ENCODE measurements at places on chromosomes 4 and X. TPM values are rescaled to one million over a fixed set of nuclear protein-coding genes. Genes with fewer than 3 reads are reported as not detected.

- no peak within 1 kb of the TSS for H3K4me3 ChIP-seq
- H3K27me3 ChIP-seq = no peaks in the 10 kb centered on the region
- no peaks in the 10 kb centered on the region for H3K4me1 ChIP-seq
- H3K36me3 ChIP-seq = no peaks in the 10 kb centered on the region
Measured at GRCh38 chr4:115113506-115114106, at the start of gene NDST4. Gene NDST4, minus strand, starts transcription at chr4:115113620. Its CDS starts 36,584 bp downstream, at chr4:115077036.

DNA sequence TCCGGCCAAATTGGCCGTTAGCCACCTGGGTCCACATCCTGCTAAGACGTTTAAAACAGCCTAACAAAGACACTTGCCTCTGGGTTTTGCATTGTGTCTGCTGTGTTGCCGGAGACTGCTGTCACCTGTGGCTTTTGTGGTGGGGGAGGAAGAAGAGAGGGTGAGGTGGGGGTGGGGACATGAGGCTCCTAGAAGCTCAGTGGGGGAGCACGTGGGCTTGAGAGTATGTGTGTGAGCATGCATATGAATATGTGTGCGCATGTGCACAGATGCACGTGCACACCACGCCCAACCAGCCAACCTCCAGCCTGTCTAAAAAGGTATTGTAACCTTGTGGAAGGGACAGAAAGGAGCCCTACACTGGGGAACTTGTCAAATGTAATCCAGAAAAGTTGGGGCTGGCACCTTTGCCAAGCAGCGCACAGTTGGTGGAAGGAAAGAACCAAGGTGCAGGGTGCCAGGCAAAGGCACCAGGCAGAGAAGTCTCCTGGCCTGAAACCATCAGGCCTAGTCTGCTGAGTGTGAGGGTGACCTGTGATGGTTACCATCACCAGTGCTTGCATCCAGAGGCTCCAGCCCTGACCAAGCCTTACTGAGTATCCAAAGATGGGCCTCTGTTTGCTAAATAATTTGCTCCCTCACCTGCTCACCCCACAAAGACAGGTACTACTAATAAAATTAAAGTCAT lies 10.1 kb upstream of the SASH3 start:
- no peaks in the 10 kb centered on the region for H3K27me3 ChIP-seq
- no peak for DNase-seq

GRCh38 chr4:9811806-9812205 lies 30.4 kb downstream of the DRD5 start:
- H3K27me3 ChIP-seq = no peaks in the 10 kb centered on the region
- no peaks in the 10 kb centered on the region for H3K36me3 ChIP-seq
- H3K27ac ChIP-seq = no peak overlapping the region
- no peak overlapping the region for H3K4me3 ChIP-seq
- H3K4me1 ChIP-seq = no peaks in the 10 kb centered on the region

DNA sequence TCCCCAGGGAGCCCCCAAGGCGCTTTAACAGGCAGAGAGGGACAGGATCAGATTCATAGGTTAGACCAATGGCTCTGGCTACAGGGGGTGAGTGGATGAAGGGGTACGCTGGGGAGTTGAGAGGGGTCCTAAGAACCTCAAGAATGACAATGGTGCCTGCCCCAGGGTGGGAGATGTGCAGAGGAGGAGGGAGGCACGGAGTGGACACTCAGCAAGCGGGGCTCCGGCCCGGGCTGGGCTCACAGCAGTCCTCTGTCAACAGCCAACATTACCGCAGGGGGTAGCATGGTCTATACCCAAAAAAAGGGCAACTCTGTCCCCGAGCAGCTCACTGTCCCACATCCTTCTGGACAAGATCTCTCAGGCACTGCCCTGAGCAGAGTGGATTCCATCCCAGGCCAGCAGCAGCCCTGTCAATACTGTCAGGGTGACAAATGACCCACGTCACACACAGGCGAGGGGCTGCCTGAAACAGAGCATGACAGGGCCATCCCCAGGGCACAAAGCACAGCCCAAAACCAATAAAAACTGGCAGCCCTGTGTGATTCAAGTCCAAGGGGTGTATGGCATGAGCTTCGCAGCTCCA lies 47.7 kb upstream of the PPP2R2C start:
- no peak overlapping the region for H3K27ac ChIP-seq
- H3K4me1 ChIP-seq = no peaks in the 10 kb centered on the region
- no peak overlapping the region for H3K4me3 ChIP-seq

GRCh38 chr4:125132729-125133128 lies 182.0 kb upstream of the FAT4 start:
- H3K4me3 ChIP-seq = no peak overlapping the region
- H3K27ac ChIP-seq = no peak overlapping the region
- no peaks in the 10 kb centered on the region for H3K4me1 ChIP-seq

DNA sequence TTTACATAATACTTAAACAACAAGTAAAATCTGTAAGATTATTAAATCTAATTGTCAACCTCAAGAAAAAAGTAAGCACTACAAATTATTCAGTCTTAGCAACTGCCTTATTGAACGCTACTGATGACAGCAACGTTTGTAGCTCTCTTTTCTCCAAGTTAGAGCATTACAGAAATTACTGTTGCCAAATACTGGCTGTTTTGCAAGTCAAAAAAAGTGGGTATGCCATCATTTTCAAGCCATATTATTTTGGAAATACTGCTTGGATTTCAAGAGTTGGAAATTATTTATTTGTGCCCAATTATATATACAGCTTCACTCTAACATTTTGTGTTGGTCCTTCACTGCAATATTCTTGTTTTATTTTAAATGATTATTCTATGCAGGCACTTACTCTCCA lies 221.7 kb downstream of the CXXC4 start:
- H3K4me1 ChIP-seq = no peaks in the 10 kb centered on the region
- H3K36me3 ChIP-seq = no peaks in the 10 kb centered on the region
- DNase-seq = no peak
- no peak overlapping the region for H3K27ac ChIP-seq

- H3K4me3 ChIP-seq = no peak overlapping the region
- no peak for DNase-seq
- H3K27me3 ChIP-seq = no peaks in the 10 kb centered on the region
- H3K36me3 ChIP-seq = no peaks in the 10 kb centered on the region
- no peak overlapping the region for H3K27ac ChIP-seq
- H3K4me1 ChIP-seq = no peaks in the 10 kb centered on the region
Measured at GRCh38 chrX:115251458-115252233, 17.8 kb upstream of the LRCH2 start.

- H3K27ac ChIP-seq = no peak overlapping the region
- H3K4me3 ChIP-seq = no peak overlapping the region
- no peaks in the 10 kb centered on the region for H3K4me1 ChIP-seq
- no peaks in the 10 kb centered on the region for H3K36me3 ChIP-seq
- peaks cover 7% of the 10 kb centered on the region for H3K27me3 ChIP-seq
- no peak for DNase-seq
Measured at GRCh38 chr4:41507291-41507947, 30.5 kb upstream of the LIMCH1 start.

GRCh38 chr4:105461221-105461620 lies 12.6 kb downstream of the PPA2 start:
- no peaks in the 10 kb centered on the region for H3K36me3 ChIP-seq
- H3K4me1 ChIP-seq = no peaks in the 10 kb centered on the region
- no peak overlapping the region for H3K4me3 ChIP-seq
- H3K27me3 ChIP-seq = no peaks in the 10 kb centered on the region

GRCh38 chr4:106277140-106277675 lies 38.8 kb downstream of the TBCK start:
- H3K36me3 ChIP-seq = no peaks in the 10 kb centered on the region
- no peak overlapping the region for H3K4me3 ChIP-seq
- peak overlapping the region; percentile 39 for H3K27ac ChIP-seq
- H3K4me1 ChIP-seq = peaks cover 28% of the 10 kb centered on the region
- DNase-seq = peak; percentile 64

DNA sequence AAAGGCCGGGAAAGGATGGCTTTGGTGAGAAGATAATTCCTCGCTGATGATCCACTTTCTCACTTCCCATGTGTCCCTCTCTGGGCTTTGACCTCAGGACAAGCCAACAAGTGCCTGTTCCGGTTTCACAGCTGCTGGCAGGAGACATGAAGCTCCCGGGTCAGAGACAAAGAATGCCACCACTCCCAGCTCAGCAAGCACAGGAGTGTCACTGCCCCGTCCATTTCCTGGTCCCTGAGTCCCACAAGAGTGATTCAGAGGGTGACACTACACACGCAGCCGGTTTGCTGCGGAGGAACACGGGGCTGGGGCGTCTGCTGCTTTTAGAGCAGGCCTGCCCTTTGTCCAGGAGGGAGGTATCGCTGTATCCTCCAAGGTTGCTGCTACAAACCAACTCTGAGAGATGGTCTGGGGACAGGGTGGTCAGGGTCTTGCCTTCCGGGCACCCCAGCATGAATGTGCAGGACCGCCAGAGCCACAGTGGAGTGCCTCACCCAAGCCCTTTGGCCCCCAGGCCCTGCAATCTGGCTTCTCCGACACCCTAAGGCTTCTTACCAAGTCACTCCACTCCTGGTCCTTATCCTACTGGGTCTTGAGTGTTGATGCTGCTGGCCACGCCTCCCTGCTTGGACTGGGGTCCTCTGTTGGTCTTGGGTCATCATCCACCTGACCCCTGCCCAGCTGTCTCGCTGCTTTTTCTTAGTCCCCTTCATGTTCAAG lies 49.5 kb downstream of the CPZ start:
- no peaks in the 10 kb centered on the region for H3K27me3 ChIP-seq
- H3K27ac ChIP-seq = no peak overlapping the region
- no peak overlapping the region for H3K4me3 ChIP-seq
- H3K4me1 ChIP-seq = no peaks in the 10 kb centered on the region

DNA sequence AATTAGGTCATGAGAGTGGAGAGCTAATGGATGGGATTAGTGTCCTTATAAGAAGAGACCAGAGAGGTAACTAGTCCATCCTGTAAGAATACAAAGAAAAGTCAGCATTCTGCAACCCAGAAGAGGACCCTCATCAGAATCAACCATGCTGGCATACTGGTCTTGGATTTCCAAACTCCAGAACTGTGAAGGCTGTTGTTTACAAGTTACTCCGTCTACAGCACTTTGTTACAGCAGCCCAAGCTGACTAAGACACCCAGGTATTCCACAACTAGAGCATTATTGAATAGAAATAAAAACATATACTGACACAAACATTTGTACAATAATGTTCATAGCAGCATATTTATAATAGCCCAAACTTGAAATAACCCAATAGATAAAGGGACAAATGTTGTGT lies 9.2 kb downstream of the TMEM156 start:
- H3K36me3 ChIP-seq = no peaks in the 10 kb centered on the region
- H3K27me3 ChIP-seq = no peaks in the 10 kb centered on the region
- no peak overlapping the region for H3K4me3 ChIP-seq
- peaks cover 8% of the 10 kb centered on the region for H3K4me1 ChIP-seq

GRCh38 chr4:95167805-95168204 lies 381.0 kb downstream of the UNC5C start:
- H3K4me1 ChIP-seq = no peaks in the 10 kb centered on the region
- H3K36me3 ChIP-seq = no peaks in the 10 kb centered on the region
- H3K4me3 ChIP-seq = no peak overlapping the region
- no peak overlapping the region for H3K27ac ChIP-seq
- DNase-seq = no peak

DNA sequence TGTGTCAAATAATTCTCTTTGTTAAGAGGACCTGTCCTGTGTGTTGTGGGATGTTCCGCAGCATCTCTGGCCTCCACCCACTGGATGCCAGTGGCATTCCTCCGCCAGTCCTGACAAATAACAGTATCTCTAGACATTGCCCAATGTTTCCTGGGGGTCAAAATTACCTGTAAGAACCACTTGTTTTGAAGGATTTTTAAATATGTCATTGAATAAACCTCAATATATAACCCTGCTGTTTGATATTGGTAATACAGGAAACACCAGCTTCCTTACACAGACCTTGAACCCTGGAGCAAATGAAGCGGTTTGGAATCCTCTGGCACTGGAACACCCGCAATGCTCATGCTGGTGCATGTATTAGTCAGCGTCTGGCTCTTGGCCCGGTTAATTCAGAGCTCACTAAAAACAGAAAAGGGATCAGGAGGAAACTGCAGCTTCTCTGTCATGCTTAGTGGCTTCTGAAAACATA lies 101.3 kb downstream of the TBL1X start:
- H3K4me3 ChIP-seq = no peak overlapping the region
- H3K27ac ChIP-seq = no peak overlapping the region
- H3K27me3 ChIP-seq = no peaks in the 10 kb centered on the region
- H3K36me3 ChIP-seq = no peaks in the 10 kb centered on the region
- peaks cover 15% of the 10 kb centered on the region for H3K4me1 ChIP-seq

DNA sequence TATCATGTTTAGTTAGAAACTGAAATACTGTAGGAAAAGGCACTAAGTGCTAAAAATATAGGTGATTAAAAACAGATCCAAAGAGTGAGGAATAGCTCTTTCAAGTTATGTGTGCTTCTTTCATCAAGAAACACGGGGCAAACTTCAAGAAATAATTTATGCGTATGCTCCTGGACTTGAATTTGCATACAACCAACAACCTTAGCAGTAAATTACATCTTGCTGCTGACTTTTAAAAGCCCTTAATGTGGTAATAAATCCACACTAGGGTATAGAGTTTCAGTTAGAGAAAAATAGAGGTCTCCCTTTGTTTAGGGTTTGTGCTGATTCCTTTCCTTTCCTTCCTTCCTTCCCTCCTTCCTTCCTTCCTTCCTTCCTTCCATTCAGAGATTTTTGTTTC lies 94.5 kb upstream of the GC start:
- no peaks in the 10 kb centered on the region for H3K27me3 ChIP-seq
- no peak for DNase-seq
- no peaks in the 10 kb centered on the region for H3K4me1 ChIP-seq
- H3K36me3 ChIP-seq = no peaks in the 10 kb centered on the region
- H3K4me3 ChIP-seq = no peak overlapping the region

DNA sequence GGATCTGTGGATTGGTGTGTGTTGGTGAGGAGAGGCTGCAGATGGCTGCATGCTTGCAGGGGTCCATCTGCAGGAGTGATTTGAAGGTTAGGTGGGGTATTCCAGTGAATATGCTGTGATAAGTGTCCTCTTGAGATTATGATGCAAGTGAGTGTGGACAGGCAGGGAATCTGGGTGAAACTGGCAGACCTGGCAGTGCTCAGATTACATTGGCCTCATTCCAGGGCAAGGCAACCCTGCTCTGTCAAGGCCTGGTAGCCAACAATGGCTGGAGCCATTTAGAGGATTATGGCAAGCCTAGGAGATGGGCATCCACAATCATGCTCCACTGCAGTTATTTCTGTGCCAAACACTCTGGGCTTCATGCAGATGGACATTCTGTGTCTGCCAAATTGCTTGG lies 113.9 kb downstream of the RTL3 start:
- no peaks in the 10 kb centered on the region for H3K36me3 ChIP-seq
- DNase-seq = no peak
- no peaks in the 10 kb centered on the region for H3K4me1 ChIP-seq
- no peak overlapping the region for H3K27ac ChIP-seq
- H3K4me3 ChIP-seq = no peak overlapping the region

Gene KIAA1210
- total RNA-seq = not detected

Gene MGST2
- 62.4 TPM for total RNA-seq

Gene WDR13
- total RNA-seq = 96.1 TPM

Gene UCP1
- not detected for total RNA-seq

Gene APBB2
- 162 TPM for total RNA-seq

Gene FMR1NB
- total RNA-seq = not detected

Gene FHL1
- total RNA-seq = 73.2 TPM

Gene VGLL1
- not detected for total RNA-seq

Gene DKK2
- total RNA-seq = 0.24 TPM

Gene ASB11
- 0.15 TPM for total RNA-seq

Gene CT45A7
- not detected for total RNA-seq

Gene GLRB
- total RNA-seq = 6.2 TPM

Gene C4orf50
- not detected for total RNA-seq

Gene EFHC2
- total RNA-seq = not detected
